ENCODE measurements at places on chromosomes 11 and 22. TPM values are rescaled to one million over a fixed set of nuclear protein-coding genes. Genes with fewer than 3 reads are reported as not detected.
A peak's percentile ranks its signal among the peaks of the same experiment; 100 is the strongest.

The FXYD6 gene
- not detected for total RNA-seq

DNA sequence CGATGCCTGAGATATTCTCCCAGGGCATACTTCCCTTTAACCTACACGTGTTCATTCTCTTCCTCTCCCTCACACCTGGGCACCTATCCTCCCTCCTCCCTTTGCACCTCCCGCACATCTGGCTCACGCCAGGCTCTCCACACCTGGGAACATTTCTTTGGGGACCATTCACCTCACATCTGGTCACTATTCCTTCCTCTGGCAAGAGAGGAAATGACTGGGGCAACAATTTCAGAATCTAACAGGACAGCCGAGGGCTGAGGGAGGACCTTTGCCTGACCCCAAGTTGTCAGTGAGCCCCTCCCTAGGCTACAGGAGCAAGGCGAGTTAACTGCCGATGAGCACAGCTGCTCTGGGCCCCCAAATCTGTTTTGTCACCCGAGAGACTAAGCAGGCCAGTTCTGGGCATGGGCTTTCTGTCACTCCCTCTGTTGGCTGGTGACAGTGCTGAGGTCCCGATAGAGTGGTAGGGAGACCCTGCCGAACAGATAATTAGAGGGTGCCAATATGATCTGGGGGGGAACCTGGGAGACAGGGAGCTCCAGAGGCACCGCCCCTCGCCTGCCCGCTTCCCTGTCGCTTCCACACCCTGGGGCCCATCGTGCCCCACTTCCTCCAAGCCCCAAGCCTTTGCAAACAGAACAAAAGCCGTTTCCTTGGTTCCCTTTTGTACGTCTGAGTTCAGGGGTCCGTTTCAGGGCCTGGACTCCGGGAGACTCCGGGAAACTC is 45.6 kb downstream of the EIF3F start:
- H3K27ac ChIP-seq: no peak overlapping the region
- H3K36me3 ChIP-seq: no peaks in the 10 kb centered on the region
- H3K27me3 ChIP-seq: peaks cover 30% of the 10 kb centered on the region
- no peak for DNase-seq

DNA sequence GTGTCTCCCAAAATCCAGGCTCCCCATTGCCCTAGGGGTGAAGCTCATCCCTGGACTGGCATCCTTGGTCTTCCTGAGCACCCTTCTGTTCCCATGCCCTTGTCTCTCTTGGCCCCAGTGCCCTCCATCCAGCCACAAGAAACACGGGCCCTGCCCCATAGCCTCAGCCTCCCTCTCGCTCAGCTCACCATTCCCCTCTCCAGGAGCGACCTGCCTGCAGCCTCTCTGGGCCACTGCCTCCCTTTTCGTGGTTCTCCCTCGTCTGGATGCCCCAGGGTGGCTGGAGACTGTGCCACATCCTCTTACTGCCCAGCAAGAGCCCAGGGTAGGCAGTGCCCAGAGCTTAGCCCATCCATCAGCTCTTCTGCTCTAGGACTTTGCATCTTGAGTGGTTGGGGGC is 532.1 kb downstream of the TBC1D22A start:
- H3K4me1 ChIP-seq: no peaks in the 10 kb centered on the region
- H3K27ac ChIP-seq: no peak overlapping the region
- no peak overlapping the region for H3K4me3 ChIP-seq

The RTN4RL2 gene
- total RNA-seq: 0.99 TPM

DNA sequence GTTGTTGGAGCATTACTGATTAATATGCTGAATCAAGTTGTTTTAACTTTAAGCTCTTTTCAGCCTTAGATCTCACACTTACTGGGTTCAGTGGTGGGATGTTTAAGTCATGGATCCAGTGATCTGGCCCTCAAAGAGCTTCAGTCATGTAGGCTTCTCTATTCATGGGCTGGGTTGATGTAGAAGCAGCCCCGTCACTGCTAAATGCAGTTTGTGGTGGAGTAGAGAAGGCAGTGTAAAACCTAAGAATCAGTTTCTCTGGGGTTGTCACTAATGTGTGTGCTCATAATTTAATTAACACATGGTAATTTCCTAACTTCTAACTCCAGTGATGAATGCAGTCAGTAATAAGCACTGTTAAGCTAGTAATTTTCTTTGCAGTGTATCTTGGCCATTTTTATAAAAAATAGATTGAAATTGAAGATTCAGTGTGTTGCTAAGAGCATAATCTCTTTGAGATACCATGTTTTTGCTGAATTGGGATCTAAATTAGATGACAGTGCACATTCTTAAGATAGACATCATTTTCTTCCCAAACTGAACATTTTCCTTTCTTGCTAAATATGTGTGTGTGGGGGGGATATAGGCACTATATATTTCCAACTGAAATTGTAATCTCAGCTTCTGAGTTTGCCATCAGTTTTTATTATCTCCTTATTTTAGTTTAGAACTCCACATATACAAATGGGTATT is 9.0 kb downstream of the SPCS2 start:
- DNase-seq: no peak
- no peak overlapping the region for H3K4me3 ChIP-seq
- H3K27ac ChIP-seq: no peak overlapping the region
- H3K27me3 ChIP-seq: no peaks in the 10 kb centered on the region
- H3K4me1 ChIP-seq: peaks cover 71% of the 10 kb centered on the region

DNA sequence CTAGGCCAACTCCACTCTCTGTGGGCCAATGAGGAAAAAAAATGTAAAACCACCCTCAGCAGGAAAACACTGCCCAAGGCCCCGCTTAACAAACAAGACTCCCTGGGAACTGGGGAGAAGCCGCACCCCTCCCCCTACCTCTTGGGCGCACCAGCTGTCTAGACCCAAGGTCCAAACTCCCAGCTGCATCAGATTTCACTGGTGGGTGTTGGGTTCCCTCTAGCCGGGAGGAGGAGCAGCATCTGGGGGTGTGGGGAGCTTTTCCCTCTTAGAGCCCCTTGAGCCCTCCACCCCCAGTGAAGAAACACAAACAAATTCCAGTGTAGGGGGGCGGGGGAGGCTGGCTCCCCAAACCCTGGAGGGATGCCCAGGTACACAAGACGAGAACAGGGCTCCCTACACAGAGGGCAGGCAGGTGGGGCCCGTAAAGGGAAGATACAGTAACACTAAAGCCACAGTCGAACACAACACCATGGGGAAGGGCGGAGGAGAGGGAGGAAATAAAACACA is 64.9 kb downstream of the NECTIN1 start:
- H3K27me3 ChIP-seq: no peaks in the 10 kb centered on the region
- H3K4me3 ChIP-seq: no peak overlapping the region
- H3K36me3 ChIP-seq: no peaks in the 10 kb centered on the region

- H3K36me3 ChIP-seq: no peaks in the 10 kb centered on the region
- no peak overlapping the region for H3K27ac ChIP-seq
- H3K4me1 ChIP-seq: no peaks in the 10 kb centered on the region
Measured at GRCh38 chr11:13786688-13787087, 118.2 kb downstream of the FAR1 start.

- no peak overlapping the region for H3K27ac ChIP-seq
- no peaks in the 10 kb centered on the region for H3K4me1 ChIP-seq
Measured at GRCh38 chr11:94787801-94788200, 19.6 kb downstream of the AMOTL1 start.

The TBX10 gene
- total RNA-seq: not detected

GRCh38 chr11:6402561-6402981 is 12.3 kb downstream of the SMPD1 start:
- H3K4me1 ChIP-seq: peaks cover 89% of the 10 kb centered on the region
- H3K4me3 ChIP-seq: peak overlapping the region; percentile 64

- no peak overlapping the region for H3K27ac ChIP-seq
- H3K36me3 ChIP-seq: no peaks in the 10 kb centered on the region
- H3K4me3 ChIP-seq: no peak overlapping the region
- no peaks in the 10 kb centered on the region for H3K4me1 ChIP-seq
- H3K27me3 ChIP-seq: no peaks in the 10 kb centered on the region
Measured at GRCh38 chr22:22666307-22667091, 22.1 kb downstream of the GGTLC2 start.

GRCh38 chr22:33539902-33540751 is 380.1 kb downstream of the LARGE1 start:
- DNase-seq: no peak
- no peak overlapping the region for H3K4me3 ChIP-seq
- H3K27ac ChIP-seq: no peak overlapping the region
- no peaks in the 10 kb centered on the region for H3K4me1 ChIP-seq
- no peaks in the 10 kb centered on the region for H3K36me3 ChIP-seq

DNA sequence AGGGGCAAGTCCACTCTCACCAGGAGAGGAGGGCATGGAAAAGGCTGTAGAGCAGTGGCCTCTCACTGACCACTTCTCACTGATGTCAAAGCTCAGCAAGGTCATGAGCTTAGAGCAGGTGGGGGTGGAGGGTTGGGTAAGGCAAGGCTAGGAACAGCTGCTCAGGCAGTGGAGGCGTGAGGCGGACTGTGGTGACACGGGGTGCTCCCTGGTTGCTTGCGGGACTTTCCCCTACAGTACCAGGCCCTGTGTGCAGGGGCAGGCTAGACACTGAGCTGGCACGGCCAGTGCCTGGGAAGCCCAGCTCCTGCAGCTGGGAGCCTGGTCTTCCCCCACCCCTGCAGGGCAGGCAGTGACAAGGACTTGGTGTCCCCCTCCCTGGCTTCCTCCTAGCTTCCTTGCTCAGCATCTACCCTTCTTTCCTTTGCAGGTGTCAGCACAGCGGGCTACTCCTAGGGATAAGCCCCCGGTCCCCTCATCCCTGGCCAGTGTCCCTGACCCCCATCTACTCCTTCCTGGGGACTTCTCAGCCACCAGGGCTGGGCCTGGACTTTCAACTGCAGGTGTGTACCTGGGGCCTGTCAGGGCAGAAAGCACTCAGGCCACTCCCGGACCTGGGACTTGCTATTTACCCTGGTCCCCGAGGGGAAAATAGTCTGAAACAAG is 45.6 kb downstream of the PISD start:
- H3K4me3 ChIP-seq: no peak overlapping the region
- no peaks in the 10 kb centered on the region for H3K27me3 ChIP-seq
- H3K27ac ChIP-seq: peak overlapping the region; percentile 82
- peaks cover 15% of the 10 kb centered on the region for H3K36me3 ChIP-seq
- DNase-seq: peak; percentile 74

DNA sequence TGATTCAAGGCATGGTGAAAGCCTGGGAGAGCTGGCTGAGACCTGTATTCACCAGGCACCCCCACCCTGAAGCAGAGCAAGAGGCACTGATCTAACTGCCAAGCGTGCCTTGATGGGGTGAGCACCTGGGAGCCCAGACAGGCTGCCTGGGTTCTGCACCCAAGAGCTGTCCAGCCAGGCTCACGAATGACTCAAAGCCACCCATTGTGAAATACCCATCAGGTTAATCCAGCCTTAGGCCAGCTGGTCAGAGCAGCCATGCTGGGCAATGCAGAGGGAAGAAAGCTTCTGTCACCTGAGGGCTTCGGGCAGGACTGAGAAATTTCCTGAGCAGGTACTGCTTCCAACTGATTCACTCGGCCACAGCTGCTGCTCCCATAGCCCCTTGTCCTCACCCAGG is 22.1 kb downstream of the THOC5 start:
- no peak overlapping the region for H3K27ac ChIP-seq
- no peak overlapping the region for H3K4me3 ChIP-seq
- DNase-seq: no peak
- peaks cover 38% of the 10 kb centered on the region for H3K36me3 ChIP-seq

The HOATZ gene
- not detected for total RNA-seq

The KDM4D gene
- total RNA-seq: 1.7 TPM

- no peak overlapping the region for H3K4me3 ChIP-seq
- peaks cover 49% of the 10 kb centered on the region for H3K4me1 ChIP-seq
- H3K27ac ChIP-seq: no peak overlapping the region
- H3K27me3 ChIP-seq: no peaks in the 10 kb centered on the region
- DNase-seq: no peak
Measured at GRCh38 chr22:42994917-42995562, 19.9 kb downstream of the PACSIN2 start.

DNA sequence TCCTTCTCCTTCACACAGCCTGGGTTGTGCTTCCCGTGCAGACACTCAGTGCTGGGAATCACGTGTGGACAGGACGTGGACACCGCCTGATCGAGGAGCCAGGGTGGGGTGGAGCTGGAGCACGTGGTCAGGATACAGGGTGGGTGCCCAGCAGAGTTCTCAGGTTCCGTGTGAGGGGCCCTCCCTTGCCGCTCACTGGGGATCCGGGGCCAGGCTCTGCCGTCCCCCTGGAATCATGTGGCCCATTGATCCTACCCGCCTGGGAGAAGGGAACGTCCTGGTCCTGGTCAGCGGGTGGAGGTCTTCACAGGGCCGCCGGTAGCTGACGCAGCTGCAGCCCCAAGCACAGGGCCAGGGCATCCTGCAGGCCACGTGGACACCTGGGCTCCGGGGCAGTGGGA is 397.7 kb downstream of the TBC1D22A start:
- H3K36me3 ChIP-seq: no peaks in the 10 kb centered on the region
- H3K27ac ChIP-seq: no peak overlapping the region
- DNase-seq: no peak
- no peak overlapping the region for H3K4me3 ChIP-seq
- H3K27me3 ChIP-seq: no peaks in the 10 kb centered on the region
